SIG-M5 (cell line): ENCODE measurements at places on chromosomes 4 and X.

DNA sequence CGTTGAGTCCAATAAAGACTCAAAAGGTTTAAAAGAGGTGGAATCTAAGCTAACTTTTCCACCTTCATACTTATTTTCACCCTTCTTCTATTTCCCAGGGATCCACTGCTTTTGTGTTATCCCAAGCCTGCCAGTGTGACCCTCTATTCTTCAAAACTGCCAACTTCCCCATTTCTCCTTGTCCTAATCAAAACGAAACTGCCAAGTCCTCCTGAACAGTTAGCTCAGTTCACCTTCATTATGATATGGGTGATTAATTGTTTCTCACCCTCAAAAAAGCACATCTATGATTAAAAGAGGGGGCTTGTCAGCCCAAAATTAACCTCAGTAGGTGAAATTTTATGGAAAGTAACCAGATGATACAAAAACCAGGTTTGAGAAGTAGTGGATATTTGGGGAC, 108.4 kb downstream of the GUCY2F start:
- no peak for DNase-seq

DNA sequence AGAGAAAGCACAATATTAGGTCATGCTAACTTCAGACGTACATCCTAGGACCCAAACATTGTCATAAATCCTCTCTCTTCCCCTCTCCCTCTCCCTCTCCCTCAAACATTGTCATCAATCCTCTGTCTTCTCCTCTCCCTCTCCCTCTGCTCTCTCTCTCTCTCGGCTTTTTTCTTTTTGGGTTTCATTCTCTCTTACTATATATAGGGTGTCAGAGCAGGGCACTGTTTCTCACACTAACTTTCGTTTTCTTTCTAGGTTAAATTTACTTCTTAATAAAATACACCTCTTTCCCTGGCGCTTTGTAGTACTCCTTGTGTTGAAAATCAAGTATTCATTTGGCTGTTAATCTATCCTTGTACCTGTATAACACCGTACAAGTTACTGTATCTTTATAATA, 37.0 kb upstream of the HERC5 start:
- no peak for DNase-seq

DNA sequence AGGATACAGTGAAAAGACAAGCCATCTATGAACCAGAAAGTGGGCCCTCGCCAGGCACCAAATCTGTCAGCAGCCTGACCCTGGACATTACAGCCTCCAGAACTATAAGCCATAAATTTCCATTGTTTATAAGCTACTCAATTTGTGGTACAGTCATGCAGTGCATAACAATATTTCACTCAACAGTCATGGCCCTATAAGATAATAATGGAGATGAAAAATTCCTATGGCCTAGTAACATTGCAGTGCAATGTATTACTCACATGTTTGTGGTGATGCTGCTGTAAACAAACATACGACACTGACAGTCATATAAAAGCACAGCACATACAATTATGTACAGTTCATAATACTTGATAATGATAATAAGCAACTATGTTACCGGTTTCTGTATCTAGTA, 17.1 kb upstream of the TLR1 start:
- DNase-seq: no peak

- no peak for DNase-seq
Measured at GRCh38 chr4:139628184-139629012, 37.2 kb upstream of the MGST2 start.

GRCh38 chr4:79687006-79687405, 279.0 kb upstream of the GK2 start:
- DNase-seq: no peak

DNA sequence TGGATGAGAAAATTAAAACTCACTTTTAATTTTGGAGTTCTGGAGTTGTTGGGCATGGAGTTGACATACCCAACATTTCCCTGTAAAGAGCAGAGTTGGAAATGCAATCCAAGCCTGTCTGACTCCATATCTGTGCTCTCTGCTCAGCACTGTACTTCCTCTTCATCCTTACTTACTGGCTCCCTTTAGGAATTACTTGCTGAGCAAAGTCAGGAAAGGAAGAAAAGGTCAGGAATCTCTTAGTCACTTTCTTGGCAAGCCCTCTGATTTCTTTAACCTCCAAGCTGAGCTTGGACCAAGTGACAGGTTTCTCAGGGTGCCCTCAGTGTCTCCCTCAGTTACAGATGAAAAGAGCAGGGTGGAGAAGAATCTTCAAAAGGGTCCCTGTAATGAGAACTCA, 501.5 kb downstream of the ZIC3 start:
- no peak for DNase-seq
